Bronchial smooth muscle cell (primary cell): ENCODE measurements at places on chromosomes 13 and 19. TPM values are rescaled to one million over a fixed set of nuclear protein-coding genes. Genes with fewer than 3 reads are reported as not detected.

The ZNF681 gene
- 0.16 and 0.17 TPM in 2 replicates for total RNA-seq

The RUBCNL gene
- 1.4 and 3.5 TPM in 2 replicates for total RNA-seq

The PRSS57 gene
- not detected in 2 replicates for total RNA-seq

The ZNF677 gene
- 15.0 and 17.3 TPM in 2 replicates for total RNA-seq

The RNF17 gene
- not detected in 2 replicates for total RNA-seq

The CBARP gene
- total RNA-seq: 0.63 and 0.86 TPM in 2 replicates

The SLC27A1 gene
- 17.8 and 28.9 TPM in 2 replicates for total RNA-seq

The DHDH gene
- total RNA-seq: 1.6 TPM in 1 of 2 replicates, not detected in the other

The CDADC1 gene
- 3.1 and 3.8 TPM in 2 replicates for total RNA-seq

The SGCG gene
- 1.3 and 4.6 TPM in 2 replicates for total RNA-seq

The ZNF793 gene
- total RNA-seq: 1.3 and 2.7 TPM in 2 replicates

The TNNI3 gene
- 0.32 and 0.52 TPM in 2 replicates for total RNA-seq

The ZBTB7A gene
- 13.1 and 17.9 TPM in 2 replicates for total RNA-seq

The FXYD7 gene
- total RNA-seq: 0.17 TPM in 1 of 2 replicates, not detected in the other

The FREM2 gene
- total RNA-seq: under 0.01 TPM in 1 of 2 replicates, not detected in the other

The ADGRE3 gene
- not detected in 2 replicates for total RNA-seq

The PCID2 gene
- 63.7 and 81.8 TPM in 2 replicates for total RNA-seq

The VAV1 gene
- under 0.01 TPM in 1 of 2 replicates, not detected in the other for total RNA-seq

The CLPTM1 gene
- 26.1 and 30.4 TPM in 2 replicates for total RNA-seq

The TEX30 gene
- 1.1 and 5.4 TPM in 2 replicates for total RNA-seq

The RFPL4A gene
- total RNA-seq: not detected in 2 replicates

The SSBP4 gene
- total RNA-seq: 31.8 and 40.5 TPM in 2 replicates

The EID2 gene
- total RNA-seq: 6.7 and 13.6 TPM in 2 replicates

The FXYD3 gene
- total RNA-seq: 0.16 and 1.1 TPM in 2 replicates

The ELF1 gene
- total RNA-seq: 26.6 and 28.2 TPM in 2 replicates

The NXNL1 gene
- not detected in 2 replicates for total RNA-seq

The OLFM2 gene
- 2.8 and 3.2 TPM in 2 replicates for total RNA-seq

The N4BP2L1 gene
- total RNA-seq: 2.7 and 3.8 TPM in 2 replicates
